Left hindlimb (tissue), 1 donor: ENCODE measurements at places on chromosomes 2 and 18.

DNA sequence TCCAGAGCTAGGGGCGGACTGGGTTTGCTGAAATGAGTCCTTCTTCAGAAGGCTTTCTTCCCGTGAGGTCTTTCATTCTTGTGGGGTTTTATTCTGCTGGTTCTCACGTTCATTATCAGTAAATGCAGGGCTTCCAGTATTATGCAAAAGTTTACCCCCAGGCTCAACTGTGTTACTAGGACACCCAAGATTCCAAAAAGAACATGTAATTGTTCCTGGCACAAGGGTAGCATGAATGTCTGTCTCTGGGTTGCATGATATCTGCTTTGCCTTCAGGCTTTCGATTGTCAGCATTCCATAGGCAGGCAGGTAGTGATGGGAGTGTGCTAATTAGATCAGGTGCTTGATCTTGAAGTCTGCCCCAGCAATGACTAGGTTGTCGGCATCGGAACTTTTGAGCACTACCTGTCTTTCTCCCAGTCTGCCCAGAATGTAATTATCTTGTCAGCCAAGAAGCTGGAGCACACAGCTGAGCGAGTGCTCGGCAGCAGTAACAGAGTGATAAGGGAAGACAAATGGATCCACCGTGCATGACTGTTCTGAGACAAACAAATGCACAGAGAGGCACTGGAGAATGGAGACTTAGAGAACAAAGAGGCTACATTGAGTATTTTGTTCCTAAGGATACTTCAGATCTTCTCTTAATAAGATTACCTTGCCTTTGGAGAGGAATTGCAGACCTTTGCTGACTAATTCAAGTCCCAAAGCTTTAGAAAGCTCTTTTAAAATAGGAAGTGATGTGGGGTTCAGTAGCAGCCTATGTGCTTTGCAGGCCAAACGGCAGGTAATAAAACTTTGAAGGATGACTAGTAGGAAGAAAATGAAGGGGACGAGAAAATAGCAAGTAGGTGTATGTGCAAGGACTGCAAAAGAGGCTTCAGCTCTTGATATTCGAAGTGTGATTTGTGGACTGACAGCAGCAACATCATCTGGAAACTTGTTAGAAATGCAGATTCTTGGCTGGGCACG, 41.9 kb downstream of the ITGB6 start:
- no peak for DNase-seq

- no peak for DNase-seq
Observed at GRCh38 chr2:98601532-98602132, 6.7 kb downstream of the COA5 start.

DNA sequence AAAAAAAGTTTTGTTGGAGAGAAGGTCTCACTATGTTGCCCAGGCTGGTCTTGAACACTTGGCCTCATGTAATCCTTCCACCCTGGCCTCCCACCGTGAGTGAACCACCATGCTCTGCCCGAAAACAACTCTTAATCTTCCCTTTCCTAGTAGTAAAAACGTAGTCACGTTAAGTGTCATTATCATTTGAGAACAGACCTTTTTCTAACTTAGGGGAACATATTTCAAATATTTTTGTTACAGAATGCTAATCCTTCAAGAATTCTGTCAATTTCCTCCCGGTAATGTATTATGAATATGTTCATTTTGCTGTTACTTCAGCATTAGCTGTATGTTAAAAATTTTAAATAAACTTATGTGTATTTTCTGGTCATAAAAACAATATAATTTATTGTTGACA, 49.7 kb downstream of the MTA3 start:
- DNase-seq, result no peak

DNA sequence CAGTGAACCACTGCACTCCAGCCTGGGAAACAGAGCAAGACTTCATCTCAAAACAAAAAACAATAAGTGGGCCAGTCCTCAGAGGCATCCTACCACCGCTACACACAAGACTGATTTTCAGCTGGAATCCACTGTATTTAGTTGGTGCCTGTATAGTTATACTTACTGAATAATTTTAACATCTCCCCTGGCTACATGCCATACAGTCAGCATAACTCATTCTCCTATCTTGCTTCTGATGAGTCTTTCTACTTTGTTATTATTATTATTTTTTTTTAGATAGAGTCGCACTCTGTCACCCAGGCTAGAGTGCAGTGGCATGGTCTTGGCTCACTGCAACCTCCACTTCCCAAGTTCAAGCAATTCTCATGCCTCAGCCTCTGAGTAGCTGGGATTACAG, 19.9 kb upstream of the CAB39 start:
- no peak for DNase-seq

DNA sequence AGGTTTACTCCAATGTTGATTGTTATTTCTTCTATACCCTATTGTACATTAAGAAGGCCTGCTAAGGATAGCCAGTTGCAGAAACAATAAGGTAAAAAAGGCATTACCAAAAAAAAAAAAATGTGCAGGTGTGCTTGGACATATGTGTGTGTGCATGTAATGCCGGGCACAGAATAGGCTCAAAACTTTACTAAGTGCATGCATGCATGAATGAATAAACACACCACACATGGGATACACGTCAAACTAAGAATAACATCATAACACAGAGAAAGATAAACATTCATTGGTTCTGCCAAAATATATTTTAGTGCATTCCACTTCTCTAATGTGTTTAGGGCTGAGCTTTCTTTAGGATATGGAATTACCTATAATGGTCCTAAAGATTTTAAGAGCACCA, 298.2 kb downstream of the TCF4 start:
- no peak for DNase-seq

GRCh38 chr2:207230261-207231105, 64.7 kb upstream of the KLF7 start:
- no peak for DNase-seq

- DNase-seq, result no peak
Observed at GRCh38 chr2:96913398-96914202, 43.7 kb upstream of the SEMA4C start.

DNA sequence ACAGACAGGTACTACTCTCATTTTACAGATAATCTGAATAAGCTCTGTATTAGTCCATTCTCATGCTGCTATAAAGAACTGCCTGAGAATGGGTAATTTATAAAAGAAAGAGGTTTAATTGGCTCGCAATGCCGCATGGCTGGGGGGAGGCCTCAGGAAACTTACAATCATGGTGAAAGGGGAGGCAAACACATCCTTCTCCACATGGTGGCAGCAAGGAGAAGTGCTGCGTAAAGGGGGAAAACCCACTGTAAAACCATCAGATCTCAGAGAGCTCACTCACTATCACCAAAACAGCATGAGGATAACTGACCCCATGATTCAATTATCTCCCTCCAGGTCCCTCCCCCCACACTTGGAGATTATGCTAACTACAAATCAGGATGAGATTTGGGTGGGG, 254.4 kb downstream of the KCNE4 start:
- no peak for DNase-seq

DNA sequence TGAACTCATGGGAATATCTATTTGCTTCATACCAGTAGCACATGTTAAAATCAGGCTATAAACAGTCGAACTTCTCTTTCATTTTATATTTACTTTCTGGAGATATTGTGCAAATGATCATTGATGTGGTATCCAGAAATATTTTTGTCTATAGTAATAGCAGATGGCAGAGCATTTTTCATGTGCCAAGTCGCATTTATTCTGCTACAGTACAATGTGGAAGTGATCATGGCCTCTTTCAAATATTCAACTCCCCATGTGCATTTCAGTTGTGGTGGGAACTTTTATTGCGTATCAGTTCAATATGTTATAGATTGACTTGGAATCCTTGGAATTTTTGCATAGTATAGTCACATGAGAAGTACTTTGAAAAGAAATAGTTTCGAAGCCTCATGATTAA, 57.4 kb downstream of the RHBDD1 start:
- no peak for DNase-seq
